Calu3 (cell line): ENCODE measurements at places on chromosomes 16 and 17. TPM values are rescaled to one million over a fixed set of nuclear protein-coding genes. Genes with fewer than 3 reads are reported as not detected.

Gene KRT9
- total RNA-seq: not detected in 2 replicates

Gene CCDC200
- total RNA-seq: not detected in 2 replicates

Gene GRB2
- 79.7 and 99.9 TPM in 2 replicates for total RNA-seq

Gene CA4
- 0.78 and 1.1 TPM in 2 replicates for total RNA-seq

Gene ZCCHC14
- total RNA-seq: 41.3 and 45.4 TPM in 2 replicates

Gene OR1E1
- total RNA-seq: not detected in 2 replicates

Gene CAVIN1
- total RNA-seq: 4.0 and 6.7 TPM in 2 replicates

Gene CACNA1H
- total RNA-seq: 0.05 TPM in 1 of 2 replicates, not detected in the other

Gene EMP2
- 65.9 and 73.9 TPM in 2 replicates for total RNA-seq

Gene CPHXL2
- not detected in 2 replicates for total RNA-seq

Gene DLX4
- total RNA-seq: 2.4 and 2.5 TPM in 2 replicates

Gene MVP
- total RNA-seq: 164 and 215 TPM in 2 replicates

Gene WNT9B
- total RNA-seq: not detected in 2 replicates

Gene MBTPS1
- total RNA-seq: 116 and 130 TPM in 2 replicates

Gene C17orf67
- total RNA-seq: 4.6 and 5.9 TPM in 2 replicates

Gene PIRT
- not detected in 2 replicates for total RNA-seq

Gene VAT1
- 149 and 156 TPM in 2 replicates for total RNA-seq

Gene ATAD5
- 16.9 and 18.4 TPM in 2 replicates for total RNA-seq

Gene SGSM2
- total RNA-seq: 50.3 and 54.9 TPM in 2 replicates

Gene KRTAP4-3
- total RNA-seq: not detected in 2 replicates

Gene TP53TG3B
- not detected in 2 replicates for total RNA-seq

Gene ASGR1
- total RNA-seq: 0.26 TPM in 1 of 2 replicates, not detected in the other

Gene CSH2
- not detected in 2 replicates for total RNA-seq

Gene CHST4
- 72.9 and 105 TPM in 2 replicates for total RNA-seq

Gene NPIPA8
- total RNA-seq: 1.3 TPM in 1 of 2 replicates, not detected in the other
